Activated T-helper 9 cell treated with anti-CD3 and anti-CD28 coated beads, Interleukin-2, amount 50 U/mL, for 16 hours (primary cell): ENCODE measurements at places on chromosomes 11 and 22.

GRCh38 chr11:2796091-2796490, 89.5 kb downstream of the CDKN1C start:
- no peak for DNase-seq

DNA sequence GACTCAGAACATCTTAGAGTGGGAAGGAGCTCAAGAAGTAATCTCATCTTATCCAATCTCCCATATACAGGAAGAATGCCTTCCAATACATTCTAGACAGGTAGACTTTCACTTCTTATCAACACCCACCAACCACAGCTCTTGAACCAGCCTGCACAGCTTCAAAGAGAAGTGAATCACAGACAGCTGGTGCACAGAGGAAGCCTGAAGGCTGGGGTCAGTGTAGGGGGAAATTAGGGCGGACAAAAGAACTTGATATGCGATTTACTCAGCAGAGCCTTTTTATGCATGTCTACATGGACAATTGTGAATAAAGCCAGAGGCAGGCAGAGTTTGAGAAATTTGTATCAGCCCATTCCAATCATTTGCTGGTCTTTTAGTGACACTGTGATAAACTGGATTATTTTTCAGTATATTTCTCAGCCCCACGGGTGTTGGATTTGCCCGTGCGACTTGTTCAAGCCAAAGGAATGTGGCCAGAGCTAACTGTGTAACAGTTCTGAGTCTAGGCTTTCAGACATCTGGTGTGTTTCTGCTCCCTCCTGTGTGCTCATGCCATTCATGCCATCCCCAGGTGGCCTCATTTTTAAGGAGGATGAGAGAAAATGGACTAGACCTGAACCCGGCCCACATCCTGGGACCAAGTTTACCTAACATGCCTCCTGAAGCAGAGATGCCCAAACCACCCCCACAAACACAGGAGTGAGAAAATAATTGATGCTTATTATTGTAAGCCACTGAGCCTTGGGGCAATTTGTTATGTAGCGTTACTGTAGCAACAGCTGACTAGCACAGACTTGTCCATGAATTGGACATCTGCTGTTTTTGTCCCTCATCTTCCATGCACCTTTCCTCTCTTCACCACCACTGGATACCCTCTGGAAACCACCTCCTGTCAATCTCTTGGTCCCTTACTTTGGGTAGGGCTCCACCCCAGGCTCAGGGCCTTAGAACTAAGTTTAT, 137.5 kb upstream of the HSD17B12 start:
- no peak for DNase-seq

DNA sequence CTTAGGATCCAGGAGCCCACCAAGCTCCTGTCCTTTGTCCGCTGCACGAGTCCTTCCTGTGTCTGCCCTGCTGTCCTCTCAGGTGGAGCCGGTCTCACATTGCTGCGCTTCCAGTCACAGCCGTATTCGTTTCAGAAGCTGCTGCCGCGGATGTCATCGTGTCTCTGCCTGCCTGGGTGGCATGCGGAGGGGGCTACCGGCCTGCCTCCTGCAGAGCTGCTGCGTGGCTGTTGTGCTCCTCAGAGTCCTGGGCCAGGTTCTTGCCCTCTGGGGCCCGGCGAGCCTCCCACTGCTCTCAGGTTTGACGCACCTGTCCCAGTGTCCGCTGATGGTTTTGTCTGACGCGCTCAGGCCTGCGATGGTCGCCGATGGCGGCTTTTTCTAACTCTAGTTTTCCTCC, 254.2 kb downstream of the TBC1D22A start:
- no peak for DNase-seq

GRCh38 chr11:72570893-72571661, 103.1 kb downstream of the PDE2A start:
- no peak for DNase-seq

- DNase-seq = no peak
These were observed 311 bp downstream of the APBB1 start for GRCh38 chr11:6418557-6419008.

DNA sequence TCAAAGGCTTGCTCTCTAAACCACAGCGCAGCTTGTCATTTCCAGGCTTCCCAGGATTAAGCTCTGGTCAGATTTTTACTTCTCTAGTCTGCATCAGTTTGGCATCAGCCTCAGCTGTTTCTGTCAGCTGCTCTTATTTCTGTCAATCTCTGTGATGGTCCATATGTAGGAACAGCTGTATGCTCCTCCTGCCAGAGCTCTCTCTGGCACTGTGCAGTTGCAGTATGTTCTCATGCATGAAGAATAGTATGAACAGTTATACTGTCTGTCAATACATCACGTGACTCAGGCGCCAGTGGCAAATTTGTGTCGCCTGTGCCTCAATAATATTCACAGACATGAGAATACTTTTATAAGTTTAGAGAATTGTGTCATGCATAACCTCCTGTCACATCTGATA, 6.7 kb downstream of the OR6M1 start:
- DNase-seq = no peak

GRCh38 chr11:31863170-31863832, 52.2 kb upstream of the PAX6 start:
- DNase-seq = no peak

DNA sequence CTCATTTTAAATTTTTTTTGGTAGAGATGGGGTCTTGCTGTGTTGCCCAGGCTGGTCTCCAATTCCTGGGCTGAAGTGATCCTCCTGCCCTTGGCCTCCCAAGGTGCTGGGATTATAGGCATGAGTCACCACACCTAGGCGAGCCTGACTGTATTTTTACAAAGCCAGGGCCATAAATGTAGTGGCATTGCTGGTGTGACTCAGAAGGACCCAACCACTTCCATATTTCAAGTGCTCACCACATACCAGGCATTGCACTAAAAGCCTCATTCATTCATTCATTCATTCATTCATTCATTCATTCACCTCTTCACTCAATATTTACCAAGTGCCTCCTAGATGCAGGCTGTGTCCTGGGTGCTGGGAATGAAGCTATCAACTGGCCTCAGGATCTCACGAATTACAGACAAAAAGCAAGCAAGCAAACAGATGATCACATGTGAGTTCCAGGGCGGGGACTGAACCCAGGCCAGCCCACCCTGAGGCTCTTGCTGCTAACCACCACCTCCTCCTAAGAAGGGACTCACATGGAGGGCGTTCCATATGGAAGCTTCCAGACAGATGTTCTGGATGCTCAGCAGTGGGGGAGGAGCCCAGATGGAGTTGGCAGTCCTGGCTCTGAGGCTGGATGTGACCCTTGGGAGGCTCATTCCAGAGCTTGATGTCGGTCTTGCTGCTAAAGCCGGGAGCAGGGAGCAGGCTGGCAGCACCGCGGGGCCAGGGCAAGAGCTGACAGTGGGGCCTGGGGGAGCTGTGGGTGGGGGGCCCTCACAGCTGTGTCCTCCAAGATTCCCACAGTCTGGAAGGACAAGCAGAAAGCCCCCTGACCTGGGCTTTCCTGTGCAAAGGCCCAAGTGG, 158.8 kb downstream of the CTTN start:
- no peak for DNase-seq

DNA sequence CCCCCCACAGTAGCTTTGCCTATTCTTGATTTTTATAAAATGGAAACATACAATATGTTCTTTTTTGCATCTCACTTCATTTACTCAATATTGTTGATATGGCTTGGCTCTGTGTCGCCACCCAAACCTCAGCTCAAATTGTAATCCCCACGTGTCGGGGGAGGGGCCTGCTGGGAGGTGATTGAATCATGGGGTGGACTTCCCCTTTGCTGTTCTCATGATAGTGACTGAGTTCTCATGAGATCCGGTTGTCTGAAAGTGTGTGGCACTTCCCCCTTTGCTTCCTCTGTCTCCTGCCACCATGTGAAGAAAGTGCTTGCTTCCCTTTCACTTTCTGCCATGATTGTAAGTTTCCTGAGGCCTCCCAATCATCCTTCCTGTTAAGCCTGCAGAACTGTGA, 431.3 kb downstream of the MN1 start:
- no peak for DNase-seq

GRCh38 chr22:32211011-32211410, 6.1 kb upstream of the RFPL2 start:
- DNase-seq = no peak

DNA sequence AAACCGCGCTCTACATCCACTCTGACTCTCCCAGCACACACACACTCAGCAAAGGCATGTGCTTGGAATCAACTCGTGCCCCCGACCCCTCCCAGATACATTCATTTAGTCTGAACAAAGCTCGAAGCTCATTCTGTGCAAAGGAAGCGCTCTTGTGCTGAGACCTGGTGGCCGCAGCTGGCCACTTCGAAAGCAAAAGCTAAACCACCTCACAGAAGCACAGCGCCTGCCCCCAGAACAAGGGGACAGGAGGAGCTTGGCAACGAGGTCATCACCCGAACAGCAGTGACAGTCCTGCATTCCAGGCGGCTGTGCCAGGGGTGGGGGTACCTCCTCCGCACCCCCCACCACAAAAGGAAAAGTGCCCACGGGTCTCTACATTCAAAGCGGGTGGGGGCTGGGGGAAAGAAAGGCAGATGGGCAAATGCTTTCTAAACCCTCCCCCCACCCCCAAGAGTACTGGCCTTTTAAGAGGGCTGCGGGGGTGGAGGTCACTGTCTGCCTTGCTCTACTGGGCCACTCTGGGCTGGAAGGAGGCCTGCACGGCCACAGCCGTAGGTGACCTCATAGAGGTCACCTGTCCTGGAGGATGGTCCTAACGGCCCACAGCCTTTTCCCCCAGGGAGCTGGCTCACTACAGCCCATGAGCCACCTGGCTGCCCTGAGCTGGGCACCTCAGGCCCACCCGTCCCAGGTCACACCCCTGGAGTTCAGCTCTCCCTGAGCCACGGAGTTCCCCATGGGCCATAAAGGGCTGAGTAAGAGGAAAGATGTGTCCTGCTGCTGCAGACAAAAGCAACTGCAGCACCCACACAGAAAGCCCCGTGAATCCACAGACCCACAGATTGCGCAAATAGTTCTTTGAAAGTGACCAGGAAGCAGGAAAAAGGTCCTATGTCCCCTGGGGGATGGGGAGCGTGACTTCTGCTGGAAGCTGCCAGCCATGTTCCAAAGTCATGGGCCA, 21.3 kb downstream of the CBX7 start:
- no peak for DNase-seq

- no peak for DNase-seq
These were observed 10.6 kb downstream of the TENM4 start for GRCh38 chr11:79430280-79430679.

GRCh38 chr11:16178273-16178672, 178.1 kb downstream of the SOX6 start:
- DNase-seq = no peak

GRCh38 chr11:133952199-133953190, 4.3 kb downstream of the IGSF9B start:
- DNase-seq = no peak

GRCh38 chr11:78961937-78962701, 387.5 kb upstream of the NARS2 start:
- no peak for DNase-seq

DNA sequence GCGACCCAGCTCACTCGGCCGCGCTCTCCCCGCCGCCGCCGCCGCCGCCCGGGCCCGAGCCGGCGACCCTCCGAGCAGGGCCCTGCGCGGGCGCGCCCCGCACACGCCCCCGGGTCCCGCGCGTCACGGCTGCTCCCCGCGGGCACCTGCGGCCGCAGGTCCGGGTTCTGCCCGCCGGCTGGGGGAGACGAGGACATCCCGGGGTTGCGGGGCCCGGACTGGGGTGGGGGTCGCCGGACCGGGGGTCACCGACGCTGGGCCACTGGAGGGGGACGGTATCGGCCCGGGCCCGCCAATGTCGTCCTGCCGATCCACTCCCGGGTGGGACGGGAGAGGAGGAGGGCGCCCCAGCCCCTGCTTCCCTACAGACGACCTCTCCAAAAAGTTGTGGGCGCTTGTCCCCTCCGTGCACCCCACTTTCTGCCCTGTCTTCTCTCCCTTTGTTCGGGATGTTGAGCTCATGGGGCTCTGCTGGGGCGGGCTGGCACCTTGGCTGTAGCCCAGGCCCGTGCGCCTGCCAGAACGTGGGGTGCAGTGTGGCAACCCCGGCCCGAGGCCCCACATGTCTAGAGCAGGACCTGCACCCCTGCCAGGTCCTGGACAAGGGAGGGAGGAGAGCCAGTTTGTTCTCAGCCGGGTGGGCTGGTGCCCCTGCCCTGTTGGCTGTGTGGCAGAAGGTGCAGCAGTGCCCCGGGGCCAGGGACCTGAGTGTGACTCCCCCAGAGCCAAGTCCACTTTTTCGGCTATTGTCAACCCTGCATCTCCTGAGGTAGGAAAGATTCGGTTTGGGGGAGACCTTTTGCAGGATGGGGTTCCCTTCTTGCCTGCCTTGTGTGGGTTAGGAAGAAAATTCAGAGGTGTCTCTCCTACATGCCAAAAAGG, 40.2 kb upstream of the CELSR1 start:
- no peak for DNase-seq

- DNase-seq = no peak
These were observed 17.7 kb downstream of the NAV2 start for GRCh38 chr11:19730373-19730772.

DNA sequence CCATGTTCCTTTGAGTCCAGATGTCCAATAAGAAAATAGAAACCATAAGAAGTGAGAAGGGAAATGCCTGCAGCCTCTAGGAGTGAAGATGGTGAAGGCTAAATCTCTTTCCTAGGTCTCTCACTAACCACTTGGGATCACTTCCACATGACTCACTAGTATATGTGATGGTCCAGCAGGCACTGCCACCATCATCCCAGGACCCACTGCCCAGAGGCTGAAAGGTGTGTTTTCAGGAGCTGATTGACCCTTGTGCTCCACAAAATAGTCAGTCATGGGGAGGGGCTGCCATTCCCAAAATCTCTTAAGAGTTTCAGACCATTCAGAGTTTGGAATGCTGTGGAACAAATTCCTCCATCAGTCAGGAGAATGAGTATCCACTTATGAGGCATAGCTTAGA, 22.9 kb downstream of the UBASH3B start:
- no peak for DNase-seq

DNA sequence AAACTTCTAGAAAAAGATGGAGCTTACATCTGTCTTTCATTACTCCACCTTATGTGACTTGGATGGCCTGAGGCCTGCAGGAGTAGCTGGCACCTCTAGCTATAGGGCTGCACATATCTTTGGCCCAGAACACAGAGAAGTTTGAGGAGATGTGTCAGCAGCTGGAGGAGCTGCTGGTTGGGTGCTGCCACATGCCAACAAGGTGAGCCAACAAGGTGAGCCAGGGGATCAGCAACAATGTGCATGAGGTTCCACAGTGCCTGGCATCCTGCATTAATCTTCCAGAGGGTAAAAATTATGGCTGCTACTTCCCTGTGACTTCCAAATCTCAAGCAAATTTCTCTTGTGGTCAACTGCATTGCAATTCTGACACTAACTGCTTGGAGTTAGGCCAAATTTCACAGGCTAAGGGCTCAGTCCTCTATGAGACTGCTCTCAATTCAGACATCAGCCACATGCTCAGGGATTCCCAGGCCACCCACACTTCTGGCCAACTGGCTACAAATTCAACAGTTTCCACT, 16.0 kb downstream of the RBM7 start:
- DNase-seq = no peak

DNA sequence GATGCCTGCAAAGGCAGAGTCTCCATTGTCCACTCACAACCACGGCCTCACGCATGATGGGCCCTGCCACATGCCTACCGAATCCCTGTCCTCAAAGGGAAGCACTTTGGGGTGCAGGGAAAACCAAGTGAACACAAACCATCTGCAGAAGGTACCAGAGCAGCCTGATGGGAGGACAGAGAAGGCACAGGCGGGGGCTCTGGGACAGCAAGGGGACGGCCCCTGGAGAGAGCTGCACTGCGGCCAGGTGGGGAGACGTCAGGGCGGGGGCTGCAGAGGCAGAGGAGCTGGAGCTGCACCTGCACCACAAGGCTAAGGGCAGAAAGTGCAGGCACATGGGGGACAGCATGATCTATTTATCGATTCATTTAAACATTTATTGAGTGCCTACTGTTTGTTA, 1056.0 kb downstream of the TBC1D22A start:
- no peak for DNase-seq
